ENCODE measurements at places on chromosomes 1 and 21. TPM values are rescaled to one million over a fixed set of nuclear protein-coding genes. Genes with fewer than 3 reads are reported as not detected.

The ADGRL4 gene
- total RNA-seq = 4.4 TPM

The TNFRSF9 gene
- total RNA-seq = not detected

The NEK2 gene
- 10.3 TPM for total RNA-seq

The ZRANB2 gene
- total RNA-seq = 86.8 TPM

The TRABD2B gene
- total RNA-seq = 0.36 TPM

The CPLANE2 gene
- total RNA-seq = 10.1 TPM

The TP53BP2 gene
- total RNA-seq = 37.9 TPM

The CDC14A gene
- 11.4 TPM for total RNA-seq

The PARP1 gene
- total RNA-seq = 95.2 TPM

The OR2T29 gene
- total RNA-seq = not detected

The SPATA1 gene
- total RNA-seq = 2.0 TPM

The FAAH gene
- total RNA-seq = 19.0 TPM

The ACADM gene
- 71.5 TPM for total RNA-seq

The TNFRSF4 gene
- total RNA-seq = not detected

The TCHH gene
- 0.27 TPM for total RNA-seq

The SCYL3 gene
- total RNA-seq = 10.2 TPM

The UTP11 gene
- 23.2 TPM for total RNA-seq

The NOTCH2 gene
- total RNA-seq = 76.1 TPM

The FCGR3A gene
- total RNA-seq = 6.7 TPM

The CASZ1 gene
- 1.7 TPM for total RNA-seq

The FOXD2 gene
- 0.18 TPM for total RNA-seq

The VTCN1 gene
- 0.36 TPM for total RNA-seq

The MTARC1 gene
- 11.3 TPM for total RNA-seq

The PGBD5 gene
- 21.4 TPM for total RNA-seq

The ATP6V1G3 gene
- total RNA-seq = not detected

The RGS4 gene
- 9.5 TPM for total RNA-seq

The CFAP107 gene
- total RNA-seq = 0.91 TPM

The OR2L3 gene
- total RNA-seq = 1.9 TPM
